Fibroblast of skin of right biceps (primary cell): ENCODE measurements at places on chromosomes 4 and X.

DNA sequence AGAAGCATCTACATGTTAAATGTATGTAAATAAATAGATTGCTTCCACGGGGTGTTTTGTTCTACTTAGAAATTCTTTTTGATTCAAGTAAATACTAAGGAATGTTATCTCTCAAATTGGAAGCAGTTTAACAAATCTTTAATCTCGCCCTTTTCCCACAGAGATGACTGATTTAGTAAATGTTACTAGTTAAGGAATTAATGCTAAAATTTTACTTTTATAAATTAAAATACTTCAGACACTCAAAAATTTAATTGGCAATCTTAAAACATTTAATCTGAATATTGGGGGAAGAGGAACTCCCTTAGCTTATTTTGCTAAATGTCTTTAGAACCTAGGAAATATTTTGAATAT is 12.1 kb downstream of the LARP7 start:
- no peak for DNase-seq

DNA sequence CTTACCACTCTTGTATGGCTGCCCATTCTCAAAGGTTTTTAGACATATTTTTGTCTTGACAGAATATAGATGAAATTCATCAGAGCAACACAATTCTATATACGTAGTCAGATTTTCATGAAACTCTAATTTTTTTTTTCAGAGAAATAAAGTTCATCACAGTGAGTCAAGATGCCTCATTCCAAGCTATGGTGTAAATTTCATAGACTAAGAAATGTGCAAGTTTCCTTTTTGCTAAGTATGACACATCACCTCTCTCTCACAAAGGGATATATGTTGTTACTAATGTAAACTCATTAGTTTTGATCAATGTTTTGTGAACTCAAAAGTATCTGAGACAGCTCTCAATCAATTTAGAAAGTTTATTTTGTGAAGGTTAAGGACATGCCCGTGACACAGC is 60.4 kb upstream of the ATXN3L start:
- DNase-seq: peak; percentile 83

DNA sequence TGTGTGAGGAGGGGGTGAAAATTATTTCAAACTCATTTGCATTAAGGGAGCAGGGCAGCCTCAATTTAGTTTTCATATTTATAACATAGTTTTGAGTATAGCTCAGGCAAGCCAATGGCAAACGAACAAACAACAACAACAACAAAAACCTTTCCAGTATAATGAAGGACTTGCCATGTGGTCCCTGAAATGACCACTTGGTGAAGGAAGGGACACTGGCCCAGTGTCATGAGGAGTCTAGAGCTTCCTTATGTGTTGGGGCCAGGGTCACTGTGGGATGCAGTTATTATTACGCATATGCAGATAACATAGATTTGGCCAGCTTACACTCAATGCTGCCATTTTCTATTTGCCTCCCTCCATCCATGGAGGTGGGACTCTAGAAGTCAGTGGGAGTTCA is 23.3 kb downstream of the NKX3-2 start:
- DNase-seq: no peak

GRCh38 chr4:72606751-72607150 is 37.7 kb upstream of the ADAMTS3 start:
- no peak for DNase-seq

GRCh38 chrX:63566856-63567255 is 215.7 kb upstream of the SPIN4 start:
- DNase-seq: no peak

DNA sequence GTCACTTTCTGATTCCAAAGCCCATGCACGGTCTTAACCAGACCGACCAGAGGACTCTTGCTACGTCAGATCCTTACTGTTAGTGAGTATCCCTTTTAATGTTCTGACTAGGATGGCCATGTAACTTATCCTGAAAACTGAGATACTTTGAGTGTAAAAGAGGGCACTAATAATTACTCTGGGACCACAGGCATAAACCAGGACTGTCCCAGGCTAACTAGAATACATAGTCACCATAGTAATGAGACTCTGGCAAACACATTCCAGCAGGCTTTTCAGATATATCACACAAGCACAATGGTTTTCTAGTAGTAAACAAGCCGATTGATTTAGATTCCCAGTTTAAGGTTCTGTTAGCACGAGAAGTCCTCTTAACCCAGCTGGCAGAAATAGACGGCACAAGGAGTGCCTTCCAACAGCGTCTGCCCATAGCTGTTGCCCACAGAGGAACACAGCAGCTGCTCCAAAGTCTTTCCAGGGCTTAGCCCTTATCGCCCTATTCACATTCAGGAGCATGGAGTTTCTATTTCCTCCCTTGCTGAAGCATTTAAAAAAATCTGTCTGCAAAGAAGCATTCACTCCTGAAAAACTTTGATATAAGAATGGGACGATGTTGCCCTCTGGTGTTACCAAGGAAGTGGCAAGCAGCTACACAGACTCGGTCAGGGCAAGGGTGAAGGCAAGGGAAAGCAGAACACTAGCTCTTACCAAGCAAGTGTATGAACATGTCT is 92.4 kb downstream of the CXCL13 start:
- DNase-seq: peak; percentile 66

DNA sequence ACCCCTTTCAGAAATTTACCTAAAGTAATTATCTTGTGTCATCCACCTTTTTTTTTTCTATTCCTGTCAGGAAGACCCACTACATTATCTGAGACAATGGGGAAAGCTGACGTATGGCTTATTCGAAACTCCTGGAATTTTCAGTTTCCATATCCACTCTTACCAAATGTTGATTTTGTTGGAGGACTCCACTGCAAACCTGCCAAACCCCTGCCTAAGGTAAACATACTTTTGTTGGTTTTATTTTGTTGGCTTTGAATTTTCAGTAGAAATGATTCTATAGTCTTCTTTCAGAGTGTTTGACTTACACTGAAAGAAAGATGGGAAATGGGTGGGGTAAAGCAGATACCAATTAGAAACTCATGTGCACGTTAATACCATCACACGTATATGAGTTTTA is 2.2 kb downstream of the UGT2B7 start:
- DNase-seq: no peak

DNA sequence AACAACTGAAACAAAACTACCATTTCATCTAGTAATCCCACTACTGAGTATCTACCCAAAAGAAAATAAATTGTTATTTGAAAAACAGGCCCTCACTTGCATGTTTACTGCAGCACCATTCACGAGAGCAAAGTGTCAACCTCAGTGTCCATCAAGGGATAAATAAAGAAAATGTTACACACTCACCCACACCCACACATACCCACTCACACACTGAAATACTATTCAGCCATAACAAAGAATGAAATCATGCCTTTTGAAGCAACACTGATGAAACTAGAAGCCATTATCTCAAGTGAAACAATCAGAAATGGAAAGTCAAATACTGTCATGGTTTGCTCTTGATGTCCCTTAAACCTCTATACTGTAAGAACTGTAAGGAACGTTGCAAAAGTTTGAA is 44.8 kb upstream of the CLNK start:
- no peak for DNase-seq

GRCh38 chrX:92230628-92231027 is 451.5 kb downstream of the PCDH11X start:
- DNase-seq: no peak
